ENCODE measurements at places on chromosomes 11 and 22.

DNA sequence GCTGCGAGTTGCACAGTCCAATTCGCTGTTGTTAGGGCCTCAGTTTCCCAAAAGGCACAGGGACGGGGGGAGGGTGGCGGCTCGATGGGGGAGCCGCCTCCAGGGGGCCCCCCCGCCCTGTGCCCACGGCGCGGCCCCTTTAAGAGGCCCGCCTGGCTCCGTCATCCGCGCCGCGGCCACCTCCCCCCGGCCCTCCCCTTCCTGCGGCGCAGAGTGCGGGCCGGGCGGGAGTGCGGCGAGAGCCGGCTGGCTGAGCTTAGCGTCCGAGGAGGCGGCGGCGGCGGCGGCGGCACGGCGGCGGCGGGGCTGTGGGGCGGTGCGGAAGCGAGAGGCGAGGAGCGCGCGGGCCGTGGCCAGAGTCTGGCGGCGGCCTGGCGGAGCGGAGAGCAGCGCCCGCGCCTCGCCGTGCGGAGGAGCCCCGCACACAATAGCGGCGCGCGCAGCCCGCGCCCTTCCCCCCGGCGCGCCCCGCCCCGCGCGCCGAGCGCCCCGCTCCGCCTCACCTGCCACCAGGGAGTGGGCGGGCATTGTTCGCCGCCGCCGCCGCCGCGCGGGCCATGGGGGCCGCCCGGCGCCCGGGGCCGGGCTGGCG, at the start of gene BCR:
BCR (plus strand) TSS at position 209 of the 592 bp plus-strand sequence. CDS start 452 bp downstream, outside the sequence.
- peak within 1 kb of the TSS; percentile 74 for H3K27ac ChIP-seq
- H3K4me3 ChIP-seq, result peak within 1 kb of the TSS; percentile 66
- H3K36me3 ChIP-seq, result no peaks in the 10 kb centered on the region
- no peak for DNase-seq

- no peak for DNase-seq
- no peaks in the 10 kb centered on the region for H3K4me1 ChIP-seq
- peaks cover 29% of the 10 kb centered on the region for H3K27me3 ChIP-seq
- H3K4me3 ChIP-seq, result no peak overlapping the region
- H3K36me3 ChIP-seq, result no peaks in the 10 kb centered on the region
- H3K27ac ChIP-seq, result no peak overlapping the region
These were observed 41.8 kb upstream of the SCN3B start for GRCh38 chr11:123696183-123696582.

DNA sequence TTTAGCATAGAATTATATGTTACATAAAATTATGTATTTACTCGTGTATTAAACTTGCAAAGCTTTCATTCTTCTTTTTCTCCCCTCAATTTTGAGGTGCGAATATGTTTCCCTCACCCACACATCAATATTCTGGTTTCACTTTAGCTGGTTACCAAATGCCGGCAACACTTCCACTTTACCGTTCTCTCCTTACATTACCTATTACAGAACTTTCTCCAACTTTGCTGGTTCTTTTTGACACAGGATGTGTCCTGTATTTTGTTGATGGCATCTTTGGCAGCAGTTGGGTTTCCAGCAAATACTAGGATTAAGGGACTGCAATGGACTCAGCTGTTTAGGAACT, 84.9 kb downstream of the PRR5L start:
- DNase-seq, result no peak
- H3K27ac ChIP-seq, result no peak overlapping the region
- no peaks in the 10 kb centered on the region for H3K36me3 ChIP-seq
- peaks cover 6% of the 10 kb centered on the region for H3K4me1 ChIP-seq
- H3K4me3 ChIP-seq, result no peak overlapping the region
- peaks cover 26% of the 10 kb centered on the region for H3K27me3 ChIP-seq

DNA sequence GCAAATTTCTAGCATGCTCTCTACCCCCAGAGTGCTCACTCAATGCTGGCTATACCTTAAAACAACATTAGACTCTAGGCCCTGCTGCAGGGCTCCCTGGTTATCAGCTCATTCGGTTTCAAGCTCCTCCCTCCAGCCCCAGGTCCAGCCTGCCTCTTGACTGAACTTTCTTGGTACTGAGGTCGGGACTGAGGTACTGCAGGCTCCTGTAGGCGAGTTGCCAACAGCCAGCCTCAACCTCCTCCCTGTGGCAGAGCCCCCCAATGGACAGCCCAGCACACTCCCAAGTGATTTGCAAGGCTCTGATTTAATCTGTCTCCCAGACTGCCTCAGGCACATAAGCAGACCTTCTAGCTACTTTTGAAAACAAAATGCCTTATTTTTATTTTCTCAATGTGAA, 73.6 kb upstream of the EIF3M start:
- no peaks in the 10 kb centered on the region for H3K36me3 ChIP-seq
- no peak for DNase-seq
- H3K4me1 ChIP-seq, result no peaks in the 10 kb centered on the region
- peaks cover 3% of the 10 kb centered on the region for H3K27me3 ChIP-seq
- no peak overlapping the region for H3K27ac ChIP-seq

DNA sequence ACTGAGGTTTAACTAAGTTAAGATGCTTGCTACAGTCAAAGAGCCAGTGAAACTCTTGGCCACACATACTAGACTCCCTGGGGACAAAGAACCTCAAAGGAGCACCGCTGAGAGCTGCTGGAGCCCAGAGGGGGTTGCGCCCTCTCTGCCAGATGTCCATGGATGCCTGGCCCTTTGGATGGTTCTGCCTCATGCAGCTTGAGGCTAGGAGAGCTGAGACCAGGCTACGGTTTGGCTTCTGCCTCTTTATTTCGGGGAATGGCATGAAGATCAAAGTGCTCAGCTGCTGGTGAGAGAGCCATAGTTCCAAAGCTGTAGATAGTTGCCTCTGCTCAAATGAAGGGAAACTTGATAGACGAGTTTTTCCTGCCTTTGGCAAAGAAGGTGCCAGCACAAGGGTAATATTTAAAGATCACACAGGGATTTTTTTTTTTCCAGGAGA, 43.0 kb downstream of the RASSF10 start:
- no peaks in the 10 kb centered on the region for H3K36me3 ChIP-seq
- H3K27me3 ChIP-seq, result peaks cover 19% of the 10 kb centered on the region
- H3K4me3 ChIP-seq, result no peak overlapping the region
- H3K27ac ChIP-seq, result no peak overlapping the region
- H3K4me1 ChIP-seq, result no peaks in the 10 kb centered on the region

- no peaks in the 10 kb centered on the region for H3K27me3 ChIP-seq
- no peak overlapping the region for H3K27ac ChIP-seq
- H3K4me1 ChIP-seq, result no peaks in the 10 kb centered on the region
These were observed 54.5 kb upstream of the RRAS2 start for GRCh38 chr11:14413307-14414069.

GRCh38 chr11:133832096-133832990, 13.0 kb downstream of the SPATA19 start:
- DNase-seq, result no peak
- H3K4me1 ChIP-seq, result no peaks in the 10 kb centered on the region
- H3K4me3 ChIP-seq, result no peak overlapping the region
- H3K27ac ChIP-seq, result no peak overlapping the region
- H3K36me3 ChIP-seq, result no peaks in the 10 kb centered on the region

DNA sequence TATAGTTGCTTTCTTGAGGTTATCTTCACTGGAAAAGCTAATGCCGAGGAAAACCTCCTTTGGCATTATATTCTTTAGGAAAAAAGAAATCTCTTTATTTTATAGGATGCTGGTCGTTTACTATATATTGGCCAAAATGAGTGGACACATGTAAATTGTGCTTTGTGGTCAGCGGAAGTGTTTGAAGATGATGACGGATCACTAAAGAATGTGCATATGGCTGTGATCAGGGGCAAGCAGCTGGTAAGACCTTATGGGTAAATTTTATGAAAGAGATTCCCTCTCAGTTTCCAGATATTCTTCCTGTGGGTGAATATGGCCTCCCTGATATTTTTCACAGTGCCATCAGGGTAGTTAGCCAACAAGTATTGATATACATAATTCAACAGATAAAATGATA, 29.4 kb upstream of the TTC36 start:
- no peak overlapping the region for H3K4me3 ChIP-seq
- no peaks in the 10 kb centered on the region for H3K4me1 ChIP-seq
- no peak overlapping the region for H3K27ac ChIP-seq
- no peak for DNase-seq
- H3K27me3 ChIP-seq, result no peaks in the 10 kb centered on the region

GRCh38 chr11:132220474-132220873, 850.1 kb downstream of the NTM start:
- no peak overlapping the region for H3K27ac ChIP-seq
- DNase-seq, result no peak
- no peaks in the 10 kb centered on the region for H3K36me3 ChIP-seq

GRCh38 chr22:39175353-39176142, 23.1 kb upstream of the CBX7 start:
- no peaks in the 10 kb centered on the region for H3K36me3 ChIP-seq
- peaks cover 68% of the 10 kb centered on the region for H3K4me1 ChIP-seq
- H3K27me3 ChIP-seq, result no peaks in the 10 kb centered on the region
- peak overlapping the region; percentile 97 for H3K27ac ChIP-seq
- H3K4me3 ChIP-seq, result no peak overlapping the region

DNA sequence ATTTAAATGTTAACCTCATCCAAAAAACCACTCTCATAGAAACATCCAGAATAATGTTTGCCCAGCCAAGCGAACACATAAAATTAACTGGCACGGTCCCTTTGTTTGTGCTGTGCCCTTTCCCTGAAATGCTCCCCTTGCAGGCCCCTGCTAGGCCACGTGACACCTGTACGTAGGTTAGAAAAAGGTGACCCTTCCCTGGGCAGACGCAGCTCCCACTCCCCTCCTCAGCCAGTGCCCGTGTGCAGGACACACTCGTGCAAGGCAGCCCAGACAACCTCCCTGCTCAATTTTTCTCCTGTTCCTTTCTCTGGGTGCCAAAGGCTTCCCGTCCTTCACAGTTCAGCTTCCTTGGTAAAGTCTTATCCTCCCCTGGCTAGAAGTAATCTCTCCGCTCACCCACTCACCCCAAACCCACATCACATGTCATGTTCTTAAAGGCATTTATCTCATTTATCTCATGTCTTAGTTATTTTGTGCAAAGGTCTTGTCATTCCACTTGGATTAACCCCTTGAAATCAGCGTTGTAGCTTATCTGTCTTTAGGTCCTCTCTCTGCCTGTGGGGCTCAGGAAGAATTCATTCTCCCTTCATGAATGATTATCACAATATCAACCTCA, 20.7 kb downstream of the FAM83F start:
- H3K4me1 ChIP-seq, result no peaks in the 10 kb centered on the region
- H3K27ac ChIP-seq, result no peak overlapping the region
- H3K36me3 ChIP-seq, result no peaks in the 10 kb centered on the region
- DNase-seq, result no peak
- no peak overlapping the region for H3K4me3 ChIP-seq
- peaks cover 2% of the 10 kb centered on the region for H3K27me3 ChIP-seq

GRCh38 chr11:112608509-112608908, 347.8 kb upstream of the PLET1 start:
- H3K27ac ChIP-seq, result no peak overlapping the region
- H3K36me3 ChIP-seq, result no peaks in the 10 kb centered on the region
- no peaks in the 10 kb centered on the region for H3K4me1 ChIP-seq

DNA sequence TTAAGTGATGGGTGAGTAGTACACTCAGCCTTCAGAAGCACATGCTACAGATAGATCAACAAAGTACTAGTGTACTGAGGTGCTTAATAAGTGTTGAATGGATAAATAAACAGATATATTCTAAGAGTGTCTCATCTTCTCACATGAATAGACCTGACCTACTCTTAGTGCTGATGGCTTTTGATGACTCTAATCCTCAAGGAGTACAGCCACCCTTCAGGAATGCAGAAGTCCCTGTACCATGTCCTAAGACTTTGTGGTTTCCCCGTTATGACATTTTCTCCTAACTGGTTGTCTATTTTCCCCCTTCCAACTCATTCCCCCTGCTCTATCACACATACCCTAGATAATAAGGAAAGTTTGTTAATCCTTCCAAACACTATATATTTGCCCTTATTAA, 61.6 kb downstream of the C11orf65 start:
- no peak overlapping the region for H3K27ac ChIP-seq
- H3K4me3 ChIP-seq, result no peak overlapping the region
- no peaks in the 10 kb centered on the region for H3K36me3 ChIP-seq
- no peaks in the 10 kb centered on the region for H3K27me3 ChIP-seq
- no peak for DNase-seq

DNA sequence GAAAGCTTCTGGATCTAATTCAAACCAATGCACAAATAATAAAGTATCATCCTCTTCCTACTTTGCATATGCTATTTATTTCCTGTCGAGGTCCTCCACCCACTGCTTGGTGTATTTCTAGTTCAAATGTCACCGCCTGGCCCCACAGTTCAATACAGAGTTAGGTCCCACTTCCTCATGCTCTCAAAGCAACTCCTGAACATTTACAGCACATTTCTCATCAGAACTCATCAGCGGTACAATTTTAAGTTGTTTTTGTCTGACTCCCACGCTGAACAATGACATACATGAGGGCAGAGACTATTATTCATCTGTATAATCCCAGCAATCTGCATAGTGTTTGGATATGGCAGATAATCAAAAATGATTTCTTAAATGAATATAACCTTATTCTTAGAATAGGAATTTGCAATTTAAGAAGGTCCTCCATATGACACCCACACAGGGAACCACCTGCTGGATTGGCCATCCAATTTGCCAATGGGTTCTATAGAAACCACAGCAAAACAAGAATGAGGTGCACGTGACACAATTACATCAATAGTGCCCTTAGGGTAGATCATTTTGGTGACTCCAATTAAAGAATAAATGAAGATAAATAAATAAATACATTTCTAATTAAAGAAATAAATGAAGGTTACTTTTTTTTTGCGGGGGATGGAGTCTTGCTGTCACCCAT, 54.2 kb downstream of the SLC25A17 start:
- no peaks in the 10 kb centered on the region for H3K36me3 ChIP-seq
- H3K4me3 ChIP-seq, result no peak overlapping the region

DNA sequence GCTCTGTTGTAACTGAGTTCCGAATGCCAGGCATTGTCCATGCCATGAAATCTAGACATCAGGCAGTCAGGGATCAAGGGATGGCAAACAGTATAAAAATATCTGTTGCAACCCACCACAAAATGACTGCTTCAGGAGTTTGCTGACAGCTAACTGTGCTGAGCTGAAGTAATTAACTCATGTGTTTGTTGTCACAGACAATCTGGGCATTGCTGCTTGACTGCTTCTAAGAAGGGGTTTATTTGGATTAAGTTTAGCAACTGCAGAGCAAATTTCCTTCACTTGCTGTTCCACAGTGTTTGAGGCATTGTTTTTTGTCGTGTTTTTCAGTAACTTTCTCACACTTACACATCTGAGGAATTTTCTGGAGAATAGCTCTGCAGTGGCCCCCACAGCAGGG, 30.4 kb downstream of the BSX start:
- no peak overlapping the region for H3K4me3 ChIP-seq
- H3K36me3 ChIP-seq, result no peaks in the 10 kb centered on the region
- DNase-seq, result no peak
- no peaks in the 10 kb centered on the region for H3K27me3 ChIP-seq

DNA sequence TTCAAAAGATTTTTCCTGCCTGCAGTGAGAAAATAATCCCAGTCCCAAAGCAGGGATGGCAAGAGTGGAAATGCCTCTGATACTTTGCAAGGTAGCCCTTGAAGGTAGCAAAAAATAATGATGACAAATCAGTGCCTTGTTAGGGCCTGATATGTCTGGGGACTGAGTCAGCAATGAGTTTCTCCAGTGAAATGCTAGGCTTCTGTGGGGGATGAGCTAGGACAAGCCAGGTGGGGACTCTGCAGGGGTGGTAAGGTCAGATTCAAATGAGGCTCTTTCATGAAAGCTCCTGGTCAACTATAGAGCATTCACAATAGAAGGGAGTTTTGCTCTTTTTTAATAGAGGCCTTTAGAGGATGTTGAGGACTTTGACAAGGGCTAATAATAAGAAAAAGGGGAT, 77.7 kb downstream of the ME3 start:
- H3K27ac ChIP-seq, result peak overlapping the region; percentile 92
- no peaks in the 10 kb centered on the region for H3K27me3 ChIP-seq
- peaks cover 33% of the 10 kb centered on the region for H3K4me1 ChIP-seq
- DNase-seq, result no peak
- no peaks in the 10 kb centered on the region for H3K36me3 ChIP-seq
- no peak overlapping the region for H3K4me3 ChIP-seq
